Mesendoderm (in vitro differentiated cells): ENCODE measurements at places on chromosomes 2 and 18.

DNA sequence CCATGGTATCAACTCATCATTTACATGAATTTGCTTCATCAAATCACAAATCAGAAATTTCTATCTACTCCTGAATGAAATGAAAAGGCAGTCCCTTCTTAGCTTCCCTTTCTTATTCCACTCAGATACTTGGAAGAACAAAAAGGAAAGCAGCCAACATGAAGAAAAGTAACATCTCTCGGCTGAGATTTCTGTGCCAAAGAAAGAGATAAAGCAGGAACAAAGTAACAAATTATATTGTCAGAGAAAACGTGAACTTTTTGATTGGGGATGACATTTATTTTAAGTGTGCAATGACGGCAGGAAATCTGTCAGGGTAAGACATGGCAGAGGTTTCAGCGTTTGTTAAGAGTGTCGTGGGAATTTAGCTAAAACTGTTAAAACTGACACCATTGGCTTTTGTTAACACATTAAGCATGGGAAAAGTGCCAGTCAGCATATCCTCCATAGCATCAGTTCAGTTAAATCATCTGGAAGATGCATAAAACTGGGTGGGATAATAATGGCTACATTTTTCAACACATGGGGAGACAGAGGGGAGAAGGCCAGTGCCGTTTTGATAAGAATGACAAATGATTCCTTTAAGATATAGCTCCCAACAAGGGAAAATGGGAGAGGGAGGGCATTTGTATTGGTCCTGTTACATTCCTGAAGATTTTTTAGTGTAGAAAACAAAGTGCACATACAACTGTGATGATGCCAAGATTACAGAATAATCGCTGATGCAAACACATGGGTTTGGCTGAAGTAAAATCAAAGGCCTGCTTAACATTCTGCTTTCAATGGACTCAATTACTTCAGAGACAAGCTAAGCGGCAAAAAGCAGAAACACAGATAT is 211.6 kb downstream of the ZNF521 start:
- DNase-seq = no peak

- no peak for DNase-seq
These were observed 178.3 kb upstream of the KLHL29 start for GRCh38 chr2:23206650-23207049.

DNA sequence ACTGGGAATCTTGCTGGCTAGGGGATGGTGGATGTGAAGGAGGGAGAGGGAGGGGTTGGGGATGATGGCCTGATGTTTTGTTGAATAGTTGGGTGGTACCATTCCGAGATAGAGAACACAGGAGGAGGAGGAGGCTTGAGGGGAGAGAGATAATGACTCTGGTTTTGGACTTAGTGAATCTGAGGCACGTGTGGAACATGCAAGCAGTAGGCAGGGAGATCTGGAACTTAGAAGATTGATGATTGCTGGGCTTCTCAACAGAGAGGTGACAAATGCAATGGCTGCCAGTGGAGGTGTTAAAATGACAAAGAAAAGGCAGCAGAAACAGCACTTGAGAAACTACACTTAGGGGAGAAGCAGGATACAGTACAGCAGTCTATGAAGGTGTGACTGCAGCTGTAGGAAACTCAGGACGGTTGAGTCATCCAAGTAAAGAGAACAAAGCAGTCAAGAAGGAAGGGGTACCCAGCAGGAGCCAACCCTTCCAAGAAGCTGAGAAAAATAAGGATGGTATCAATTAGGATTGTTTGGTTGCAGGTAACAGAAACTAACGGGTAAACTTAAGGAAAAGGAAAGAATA is 221.4 kb upstream of the FBXO11 start:
- DNase-seq = no peak

DNA sequence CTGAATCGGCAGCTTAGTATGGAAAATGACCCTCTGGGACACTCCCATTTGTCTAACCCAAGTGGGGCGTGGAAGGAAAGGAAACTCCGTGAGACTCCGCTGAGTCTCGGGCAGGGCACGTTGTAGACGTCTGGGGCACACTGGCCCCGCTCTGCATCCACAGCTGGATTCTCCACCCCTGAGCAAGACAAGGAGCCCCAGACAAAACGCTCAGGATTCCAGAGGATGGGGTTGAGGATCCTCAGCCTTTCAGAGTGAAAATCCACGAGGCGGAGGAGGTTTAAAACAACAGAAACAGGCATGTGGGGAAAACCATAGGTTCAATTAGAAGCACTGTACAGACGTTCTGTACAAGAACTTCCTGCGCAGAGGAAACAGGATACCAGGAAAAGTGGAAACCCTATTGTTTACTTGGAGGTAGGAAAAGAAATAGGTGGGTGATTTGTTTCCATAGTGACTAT is 124.9 kb upstream of the ZNF236 start:
- peak; percentile 33 for DNase-seq

- DNase-seq = peak; percentile 46
These were observed at the start of gene MGAT4A for GRCh38 chr2:98731041-98731893. Gene MGAT4A (minus strand): TSS chr2:98731132. CDS start chr2:98726332, 4,800 bp downstream.

DNA sequence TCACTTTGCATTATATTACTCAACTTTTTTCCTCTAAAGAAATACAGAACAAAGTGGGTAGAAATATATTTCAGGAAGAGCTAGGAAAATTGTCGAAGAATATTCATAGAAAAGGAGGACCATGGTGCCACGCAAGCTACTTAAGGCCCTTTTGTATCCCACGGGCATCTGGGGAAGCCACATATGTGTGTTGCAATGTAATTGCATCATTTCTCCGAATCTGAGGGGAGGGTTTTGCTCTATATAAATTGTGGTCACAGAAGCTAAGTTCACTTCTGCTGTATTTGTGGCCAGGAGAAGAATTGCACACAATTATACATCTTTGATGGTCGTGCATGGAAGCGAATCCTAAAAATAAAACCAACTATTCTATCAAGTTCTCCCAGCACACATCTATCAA is 360.3 kb downstream of the IRS1 start:
- DNase-seq = no peak

DNA sequence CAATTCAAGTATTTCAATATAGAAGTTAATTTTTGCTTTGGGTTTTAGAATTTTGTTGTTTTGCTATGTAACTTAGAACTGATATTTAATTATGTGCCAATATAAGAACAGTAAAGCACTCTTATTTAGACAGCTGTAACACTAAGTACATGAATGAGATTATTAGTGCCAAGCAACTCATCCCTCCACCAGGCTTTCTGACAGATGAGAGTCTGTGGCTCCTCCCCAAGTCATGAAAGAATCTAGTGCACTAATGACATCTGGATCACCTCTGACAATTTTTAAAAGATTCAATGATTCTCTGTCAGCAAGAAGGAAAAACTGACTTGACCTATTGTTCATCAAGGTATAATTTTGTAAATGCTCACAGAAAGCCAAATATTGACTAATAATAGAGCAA is 67.8 kb downstream of the TMEFF2 start:
- DNase-seq = no peak

- no peak for DNase-seq
These were observed 207.7 kb downstream of the ZBTB7C start for GRCh38 chr18:48201337-48202005.

GRCh38 chr2:45498661-45499550 is 112.2 kb downstream of the SRBD1 start:
- no peak for DNase-seq

GRCh38 chr2:226788881-226789490 is 10.6 kb downstream of the IRS1 start:
- DNase-seq = no peak

GRCh38 chr2:236600892-236601291 is 31.3 kb downstream of the ACKR3 start:
- DNase-seq = no peak

GRCh38 chr2:160680294-160680693 is 186.7 kb upstream of the RBMS1 start:
- DNase-seq = no peak

- DNase-seq = no peak
These were observed 70.7 kb upstream of the BCL2L11 start for GRCh38 chr2:111049792-111050640.

DNA sequence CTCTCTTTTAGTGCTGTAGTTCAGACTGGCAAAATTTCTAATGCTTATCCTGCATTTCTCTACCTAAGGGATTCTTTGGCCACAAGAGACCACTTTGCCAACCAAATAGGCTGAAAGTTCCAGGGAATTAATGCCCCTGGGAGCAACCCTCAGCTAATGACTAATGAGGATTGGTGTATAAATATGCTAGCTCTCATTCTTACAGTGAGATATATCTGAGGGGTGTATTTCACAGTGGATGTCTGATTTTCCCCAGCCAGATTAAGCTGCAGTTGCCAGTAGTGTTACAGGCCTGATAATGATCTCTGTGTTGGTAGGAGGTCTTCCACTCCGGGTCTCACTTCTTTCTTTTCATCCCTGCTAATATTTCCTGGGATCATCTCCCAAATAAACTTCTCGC is 90.4 kb downstream of the GULP1 start:
- peak; percentile 19 for DNase-seq

DNA sequence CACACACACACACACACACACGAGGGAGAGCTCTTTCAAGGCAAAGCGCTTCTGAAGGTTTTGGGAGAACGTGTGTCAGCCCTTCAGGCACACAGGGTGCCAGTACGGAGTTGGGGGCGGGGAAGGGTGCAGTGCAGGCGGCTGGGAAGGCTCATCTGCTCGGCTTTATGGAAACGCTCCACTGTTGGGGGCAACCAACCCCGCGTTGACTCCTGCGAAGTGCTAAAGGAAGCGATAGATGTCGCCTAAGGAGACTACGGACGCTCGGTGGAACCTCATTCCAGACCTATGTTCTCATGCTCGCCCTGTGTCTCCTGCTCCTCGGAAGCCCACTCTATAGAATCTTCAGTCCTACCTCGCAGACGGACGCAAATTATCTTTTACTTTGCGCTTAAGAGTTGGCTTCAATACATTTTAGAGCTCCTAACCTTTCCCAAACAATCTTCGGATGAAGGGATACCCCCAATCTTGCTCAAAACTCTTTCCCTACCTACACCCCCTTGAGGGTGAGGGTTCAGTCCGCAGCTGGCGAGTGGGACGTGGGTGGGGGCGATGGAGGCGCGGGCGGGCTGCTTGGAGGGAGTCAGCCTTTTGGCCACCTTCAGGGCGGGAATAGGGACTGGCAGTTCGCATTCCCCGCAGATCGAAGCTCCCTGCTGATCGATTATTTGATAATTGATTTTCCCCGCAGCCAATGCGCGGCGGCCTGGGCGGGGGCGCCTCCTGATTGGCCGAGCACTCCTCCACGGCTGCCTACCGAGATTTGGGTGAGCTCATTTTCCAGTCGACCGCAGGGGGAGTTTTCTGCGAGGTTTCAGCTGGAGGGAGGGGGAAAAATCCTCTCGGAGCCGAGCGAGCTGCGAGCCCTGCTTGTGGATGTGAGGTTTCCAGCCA is 1.9 kb upstream of the MEIS1 start:
- DNase-seq = peak; percentile 98

GRCh38 chr2:238154570-238154969 is 4.2 kb upstream of the ERFE start:
- DNase-seq = no peak

GRCh38 chr2:202378001-202378400 is 1.9 kb downstream of the BMPR2 start:
- DNase-seq = no peak

DNA sequence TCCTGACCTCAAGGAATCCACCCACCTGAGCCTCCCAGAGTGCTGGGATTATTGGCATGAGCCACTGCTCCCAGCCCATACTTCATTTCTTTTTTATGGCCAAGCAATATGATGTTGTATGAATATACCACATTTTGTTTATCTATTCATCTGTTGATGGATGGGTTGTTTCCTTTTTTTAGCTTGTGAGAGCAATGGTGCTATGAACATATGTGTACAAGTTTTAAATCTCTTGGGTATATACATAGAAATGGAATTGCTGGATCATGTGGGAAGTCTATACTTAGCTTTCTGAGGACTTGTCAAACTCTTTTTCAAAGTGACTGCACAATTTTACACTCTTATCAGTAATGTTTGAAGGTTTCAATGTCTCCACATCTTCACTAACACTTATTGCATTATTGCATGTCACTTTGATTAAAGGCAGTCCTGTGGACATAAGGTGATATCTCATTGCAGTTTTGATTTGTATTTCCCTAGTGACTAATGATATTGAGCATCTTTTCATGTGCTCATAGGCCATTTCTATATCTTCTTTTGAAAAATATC is 167.1 kb upstream of the SPHKAP start:
- DNase-seq = no peak

DNA sequence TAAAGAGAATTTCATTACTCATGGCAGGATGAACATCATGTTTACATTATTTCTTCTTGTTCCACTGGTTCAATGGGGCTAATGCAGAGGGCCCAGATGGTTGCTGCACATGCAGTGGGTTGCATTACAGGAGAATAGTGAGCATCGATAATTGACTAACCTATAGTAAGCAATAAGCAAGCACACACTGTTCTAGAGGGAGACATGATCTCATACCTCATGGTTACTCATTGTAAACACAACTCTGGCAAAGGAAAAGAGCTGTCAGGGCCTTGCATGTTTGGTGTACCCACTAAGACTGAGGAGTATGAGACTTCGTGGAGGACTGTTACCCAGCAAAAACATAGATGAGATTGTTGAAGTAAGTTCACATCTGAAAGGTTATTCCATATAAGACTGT is 885.6 kb upstream of the VRK2 start:
- no peak for DNase-seq

DNA sequence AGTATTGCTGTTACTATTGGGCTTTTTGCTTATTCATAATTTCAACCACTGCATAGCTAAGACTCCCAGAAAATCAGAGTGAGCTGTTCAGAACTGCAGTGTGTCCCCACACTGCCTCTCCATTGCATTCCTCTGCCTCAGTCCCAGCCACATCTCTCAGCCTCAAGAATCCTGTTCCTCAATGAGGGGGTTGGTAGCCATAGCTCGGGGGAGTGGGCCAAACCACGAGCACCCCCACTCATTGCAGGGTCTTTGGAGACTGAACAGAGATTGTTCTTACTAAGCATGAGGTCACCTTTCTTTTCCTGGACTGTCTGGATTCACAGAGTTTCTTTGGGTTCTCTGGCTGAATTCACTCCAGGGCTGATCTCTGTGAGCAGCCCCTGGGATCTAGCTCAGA is 161.1 kb downstream of the GFPT1 start:
- DNase-seq = no peak

- DNase-seq = no peak
These were observed 38.7 kb downstream of the MTCL1 start for GRCh38 chr18:8744038-8744437.

DNA sequence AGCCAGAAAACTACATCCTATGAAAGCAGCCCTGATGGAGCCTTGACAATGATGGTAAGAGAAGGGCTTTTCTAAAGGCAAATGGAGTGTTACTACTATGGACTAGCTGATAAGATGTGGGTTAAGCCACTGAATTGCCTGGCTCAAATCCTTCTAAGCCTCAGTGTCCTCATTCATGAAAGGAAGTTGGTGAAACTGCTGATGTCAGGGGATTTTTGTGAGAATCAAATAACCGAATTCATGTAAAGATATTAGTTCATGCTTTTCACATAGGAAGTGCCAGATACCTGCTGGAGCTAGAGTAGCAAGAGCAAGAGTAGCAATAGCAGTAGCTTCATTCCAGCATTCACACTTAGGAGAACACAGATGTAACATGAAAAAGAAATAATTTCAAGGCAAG is 417.0 kb downstream of the METTL4 start:
- DNase-seq = no peak
